ENCODE measurements at places on chromosomes 3 and 15.

DNA sequence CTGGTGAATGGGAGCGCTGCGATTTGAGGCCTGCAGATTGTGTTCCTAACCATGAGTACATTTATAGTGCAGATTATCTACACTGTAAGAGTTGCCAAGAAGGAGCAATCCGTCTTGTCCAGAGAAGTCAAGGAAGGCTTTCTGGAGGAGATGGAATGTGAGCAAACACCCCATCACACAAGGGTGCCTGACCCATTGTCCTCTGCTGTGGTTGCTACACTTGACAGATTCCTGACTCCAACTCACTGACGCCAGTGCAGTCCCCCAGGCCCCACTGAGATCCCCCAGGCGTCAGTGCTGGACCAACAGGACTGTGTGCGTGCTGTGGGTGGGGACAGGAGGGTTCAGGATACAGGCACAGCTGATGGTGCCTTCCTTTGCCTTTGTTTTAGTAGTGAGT is 135.9 kb upstream of the TPM1 start:
- no peak for DNase-seq

DNA sequence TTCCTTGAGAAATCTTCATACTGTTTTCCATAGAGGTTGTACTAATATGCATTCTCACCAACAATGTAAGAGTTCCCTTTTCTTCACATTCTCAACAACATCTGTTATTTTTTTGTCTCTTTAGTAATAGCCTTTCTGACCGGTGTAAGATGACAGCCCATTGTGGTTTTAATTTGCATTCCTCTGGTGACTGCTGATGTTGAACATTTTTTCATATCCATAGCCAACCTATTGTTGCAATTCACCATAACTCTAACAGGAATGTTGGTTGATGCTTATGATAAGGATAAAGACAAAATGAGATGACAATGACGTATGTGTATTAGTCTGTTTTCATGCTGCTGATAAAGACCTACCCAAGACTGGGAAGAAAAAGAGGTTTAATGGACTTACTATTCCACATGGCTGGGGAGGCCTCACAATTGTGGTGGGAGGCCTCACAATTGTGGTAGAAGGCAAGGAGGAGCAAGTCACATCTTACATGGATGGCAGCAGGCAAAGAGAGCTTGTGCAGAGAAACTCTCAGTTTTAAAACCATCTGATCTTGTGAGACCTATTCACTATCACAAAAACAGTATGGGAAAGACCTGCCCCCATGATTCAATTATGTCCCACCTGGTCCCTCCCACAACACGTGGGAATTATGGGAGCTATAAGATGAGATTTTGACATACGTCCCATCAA is 37.6 kb upstream of the RHCG start:
- no peak for DNase-seq

DNA sequence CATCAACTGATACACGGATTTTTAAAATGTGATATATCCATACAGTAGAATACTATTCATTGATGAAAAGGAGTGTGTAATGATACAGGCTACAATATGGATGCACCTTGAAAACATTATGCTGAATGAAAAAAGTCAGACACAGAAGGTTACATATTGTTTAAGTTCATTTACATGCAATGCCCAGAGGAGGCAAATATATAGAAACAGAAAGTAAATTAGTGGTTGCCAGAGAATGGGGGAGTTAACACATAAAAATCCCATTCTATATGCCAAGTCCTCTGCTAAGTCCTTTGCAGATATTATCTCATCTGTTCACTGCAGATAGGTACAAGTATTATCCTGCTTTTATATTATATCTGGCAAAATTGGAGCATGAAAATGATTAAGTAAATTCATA is 22.1 kb upstream of the CDIN1 start:
- no peak for DNase-seq

- no peak for DNase-seq
These were observed 55.9 kb downstream of the MRPS25 start for GRCh38 chr3:15009167-15009566.

GRCh38 chr3:17354341-17354740 is 388.1 kb downstream of the TBC1D5 start:
- DNase-seq: no peak

DNA sequence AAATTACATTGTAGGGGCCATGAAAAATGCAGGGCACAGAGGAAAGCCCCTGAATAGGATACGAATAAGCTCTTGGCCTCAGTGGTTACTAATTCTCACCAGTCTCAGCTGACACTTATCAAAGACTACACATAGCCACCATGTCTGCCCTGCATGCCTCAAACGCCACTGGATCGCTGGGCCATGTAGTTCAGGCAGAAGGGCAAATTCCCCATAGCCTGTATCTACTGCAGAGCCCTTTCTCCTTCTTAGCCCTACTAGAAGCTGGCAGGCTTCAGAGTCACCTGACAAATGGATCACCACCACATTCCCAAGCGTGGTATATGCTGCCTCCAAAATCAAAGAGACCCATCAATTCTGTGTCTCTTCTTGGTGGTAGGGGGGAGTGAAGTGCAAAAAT is 177.4 kb downstream of the MINAR1 start:
- DNase-seq: no peak

- no peak for DNase-seq
These were observed 7.7 kb downstream of the DUOXA2 start for GRCh38 chr15:45121706-45122417.

- DNase-seq: no peak
These were observed 67.9 kb upstream of the MITF start for GRCh38 chr3:69671082-69671952.

DNA sequence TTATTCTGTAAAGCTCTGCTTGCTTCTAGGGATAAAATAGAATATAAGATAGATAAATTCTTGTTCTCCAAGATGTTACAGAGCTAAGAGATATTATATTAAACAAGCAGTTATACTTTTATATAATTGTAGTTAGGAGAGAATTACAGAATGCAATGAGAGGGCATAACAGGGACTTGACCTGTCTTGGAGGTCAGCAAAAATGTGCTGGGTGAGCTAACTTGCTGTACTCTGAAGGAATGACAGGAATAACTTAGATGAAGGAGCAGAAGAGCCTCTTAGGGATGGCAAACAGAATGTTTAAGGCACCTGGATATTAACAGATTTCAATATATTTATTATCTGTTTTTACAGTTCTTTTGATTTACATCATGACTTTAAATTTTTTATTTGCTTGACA is 33.2 kb downstream of the ZNF654 start:
- DNase-seq: no peak

DNA sequence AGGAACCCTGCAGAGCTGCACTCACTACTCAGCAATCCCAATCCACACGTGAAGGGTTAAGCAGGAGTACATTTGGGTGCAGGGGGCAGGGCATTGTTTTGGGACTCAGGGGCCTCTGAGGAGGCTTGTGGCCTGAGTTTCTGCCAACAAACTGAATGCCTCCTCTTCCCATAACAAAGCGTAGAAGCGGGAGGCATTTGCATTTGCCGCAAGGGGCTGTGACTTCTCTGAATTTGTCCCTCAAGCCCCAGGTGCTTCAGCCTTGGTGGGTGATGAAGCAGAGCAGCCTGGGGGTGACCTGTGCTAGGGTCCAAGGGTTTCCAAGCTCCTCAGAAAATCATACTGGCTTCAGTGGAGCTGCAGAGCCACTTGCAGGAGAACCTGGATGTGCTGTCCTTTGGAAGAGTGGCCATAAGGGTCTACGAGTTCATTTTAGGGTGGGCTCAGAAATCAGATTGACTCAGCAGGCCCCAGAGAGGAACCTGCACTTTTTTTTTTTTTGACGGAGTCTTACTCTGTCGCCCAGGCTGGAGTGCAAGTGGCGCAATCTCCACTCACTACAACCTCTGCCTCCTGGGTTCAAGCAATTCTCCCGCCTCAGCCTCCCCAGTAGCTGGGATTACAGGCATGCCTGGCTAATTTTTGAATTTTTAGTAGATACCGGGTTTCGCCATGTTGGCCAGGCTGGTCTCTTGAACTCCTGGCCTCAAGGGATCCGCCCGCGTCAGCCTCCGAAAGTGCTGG is 1.4 kb upstream of the RPSA start:
- DNase-seq: no peak

DNA sequence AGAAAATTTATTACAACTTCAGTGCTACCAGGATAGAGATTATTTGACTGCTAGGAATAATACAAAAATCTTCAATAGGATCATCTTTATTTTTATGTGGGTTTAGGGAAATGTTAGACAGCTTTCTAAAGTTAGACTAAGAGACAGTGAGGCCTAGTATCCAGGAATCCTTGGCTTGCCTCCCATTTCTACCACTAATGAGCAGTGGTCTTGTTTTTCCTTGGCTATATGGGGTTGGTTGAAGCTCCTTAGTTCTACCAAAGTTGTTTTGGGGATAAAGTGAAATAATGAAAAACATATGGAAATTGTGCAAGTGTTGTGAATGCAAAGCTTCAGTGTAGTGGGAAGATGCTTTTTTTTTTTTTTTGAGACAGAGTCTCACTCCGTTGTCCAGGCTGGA is 16.8 kb downstream of the AP4E1 start:
- DNase-seq: no peak

- DNase-seq: no peak
These were observed 11.1 kb upstream of the TMC3 start for GRCh38 chr15:81384891-81385720.

- peak; percentile 71 for DNase-seq
These were observed 5.9 kb downstream of the STARD9 start for GRCh38 chr15:42581272-42581730.

DNA sequence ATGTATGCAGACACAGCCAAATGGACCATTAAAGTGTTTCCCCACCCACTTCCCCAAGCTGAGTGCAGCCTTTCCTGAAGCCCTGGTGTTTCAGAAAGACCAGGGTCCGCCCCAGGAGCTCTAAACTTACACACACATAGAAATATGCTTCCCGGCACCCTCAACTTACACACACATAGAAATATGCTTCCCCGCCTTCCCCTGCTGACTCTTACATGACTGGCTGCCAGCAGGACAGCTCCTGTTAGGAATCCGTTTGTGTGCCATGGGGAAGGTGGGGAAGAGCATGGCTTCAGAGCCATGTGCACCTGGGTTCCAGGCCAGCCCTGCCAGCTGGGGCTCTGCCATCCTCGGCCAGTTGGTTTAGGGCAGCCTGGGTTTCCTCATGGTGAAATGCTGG is 3.6 kb downstream of the CLEC3B start:
- no peak for DNase-seq

DNA sequence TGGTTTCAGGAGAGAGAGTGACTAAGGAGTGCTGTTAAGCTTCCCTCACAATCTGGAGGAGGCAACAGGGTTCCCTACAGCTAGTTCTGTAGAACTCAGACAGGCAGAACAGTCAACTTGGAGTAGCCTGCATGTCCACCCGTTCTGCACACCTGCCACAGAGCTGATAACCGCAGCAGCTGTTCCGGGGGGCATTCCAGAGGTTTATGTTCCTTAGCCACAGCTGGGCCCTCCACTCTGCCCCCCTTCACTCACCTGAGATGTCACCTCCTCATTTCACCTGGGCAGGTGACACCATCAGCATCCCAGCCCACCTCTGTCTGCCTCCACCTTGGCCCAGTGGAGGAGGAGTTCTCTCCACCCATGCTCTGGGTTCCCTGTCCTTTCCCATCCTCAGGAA is 22.6 kb downstream of the XYLB start:
- no peak for DNase-seq

GRCh38 chr15:45157974-45158373 is 28.2 kb downstream of the DUOX1 start:
- no peak for DNase-seq

GRCh38 chr3:8573342-8573926 is 71.2 kb downstream of the SSUH2 start:
- no peak for DNase-seq

DNA sequence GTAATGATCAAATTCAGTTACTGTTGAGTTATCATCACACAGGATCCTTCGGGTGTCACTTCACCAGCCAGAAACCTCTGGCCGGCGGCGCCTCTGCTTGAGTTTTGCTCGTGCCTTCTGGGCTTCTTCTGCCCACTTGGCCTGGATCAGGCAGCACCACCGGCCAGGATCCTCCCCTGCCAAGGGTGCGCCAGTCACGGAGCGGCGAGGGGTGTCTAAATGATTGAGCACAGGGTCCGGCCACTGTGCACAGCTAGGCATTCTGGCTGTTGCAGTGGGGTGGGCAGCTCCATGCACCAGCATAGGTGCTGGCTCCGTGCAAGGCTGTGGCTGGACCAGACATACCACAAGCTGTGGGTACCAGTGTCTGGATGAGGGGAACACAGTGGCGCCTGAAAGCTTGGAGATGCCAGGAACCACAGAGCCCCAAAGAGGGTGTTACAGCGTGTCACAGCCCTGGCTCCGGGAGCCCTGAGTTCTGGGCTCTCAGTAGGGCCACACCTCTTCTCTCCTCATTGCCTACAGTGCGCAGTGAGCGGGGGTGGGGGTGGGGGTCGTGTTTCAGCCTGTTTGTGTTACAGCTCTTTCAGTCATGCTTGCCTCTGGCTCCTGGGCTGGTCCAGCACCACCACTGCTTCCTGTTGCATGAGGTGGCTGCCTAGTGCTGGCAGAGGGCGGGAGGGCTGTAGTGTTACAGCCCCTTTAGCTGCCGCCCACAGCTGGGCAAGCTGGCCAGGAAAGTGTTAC is 169.4 kb downstream of the FNDC3B start:
- no peak for DNase-seq

DNA sequence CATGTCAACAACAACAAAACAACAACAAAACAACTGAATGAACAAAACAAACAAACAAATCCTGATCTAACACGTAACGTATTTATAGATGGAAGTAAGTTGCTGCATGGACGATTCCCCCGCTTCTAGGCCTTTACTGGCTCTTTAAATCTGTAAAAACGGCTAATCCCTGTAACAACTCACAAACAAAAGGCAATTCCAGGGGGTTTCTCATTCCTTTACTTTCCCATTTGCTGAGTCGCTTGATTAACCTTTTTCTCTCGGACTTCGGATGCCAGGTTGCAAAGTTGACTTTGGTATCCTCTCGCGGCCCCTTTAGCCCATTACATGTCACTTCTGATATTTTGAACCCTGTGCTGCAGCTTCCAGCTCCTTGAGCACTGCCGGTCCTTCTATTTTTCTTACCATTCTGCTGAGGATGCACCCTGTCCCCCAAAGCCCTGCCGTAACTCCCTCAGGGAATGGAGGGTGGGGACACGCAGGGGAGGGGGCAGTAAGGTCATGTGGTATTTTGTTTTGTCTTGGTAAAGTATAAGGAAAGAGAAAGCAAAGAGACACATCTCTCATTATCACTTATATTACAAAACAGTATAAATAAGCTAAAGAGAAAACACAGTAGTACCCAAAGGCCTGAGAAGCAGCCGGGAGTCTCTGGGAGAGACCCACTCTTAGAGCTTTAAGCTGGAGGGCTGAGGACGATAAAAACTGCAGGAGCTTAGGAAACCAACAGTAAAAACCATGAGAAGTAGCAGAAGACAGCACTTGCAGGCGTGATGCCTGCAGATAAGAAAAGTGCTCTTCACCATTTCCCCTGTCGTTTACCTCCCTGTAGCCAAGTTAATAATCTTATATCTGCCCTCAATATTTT is 457.8 kb upstream of the ZNF717 start:
- no peak for DNase-seq

DNA sequence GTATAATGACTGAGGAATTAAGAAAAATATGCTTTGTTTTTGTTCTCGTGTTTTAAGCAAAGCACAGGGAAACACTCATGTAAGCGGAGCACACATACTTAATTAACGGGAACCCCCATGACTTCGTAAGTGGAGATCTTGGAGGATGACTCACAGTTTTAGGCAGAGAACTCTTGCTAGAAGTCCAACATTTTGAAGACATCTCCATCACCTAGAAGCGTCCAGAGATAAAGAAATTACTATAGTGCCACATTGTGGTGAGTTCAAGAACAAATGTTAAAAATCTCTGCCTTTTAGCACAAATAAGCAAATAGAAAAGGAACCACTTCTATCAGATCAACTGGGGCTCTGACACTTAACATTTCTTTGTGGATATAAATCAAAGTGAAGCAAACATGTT is 194.1 kb upstream of the ARHGEF26 start:
- DNase-seq: no peak

- no peak for DNase-seq
These were observed 202.7 kb upstream of the ADAMTS9 start for GRCh38 chr3:64890466-64890865.

All from activated T-helper 1 cell treated with Interleukin-2 at 50 U/mL for 16 hours (primary cell).